ENCODE measurements at places on chromosomes 16 and 17. TPM values are rescaled to one million over a fixed set of nuclear protein-coding genes. Genes with fewer than 3 reads are reported as not detected.

Gene AANAT
- not detected for total RNA-seq

Gene TBX4
- not detected for total RNA-seq

Gene CCL16
- total RNA-seq, result not detected

Gene CCL15
- total RNA-seq, result not detected

Gene KCNJ12
- under 0.01 TPM for total RNA-seq

Gene MGAT5B
- 0.25 TPM for total RNA-seq

Gene FOXF1
- total RNA-seq, result 7.2 TPM

Gene MYH8
- not detected for total RNA-seq

Gene GUCY2D
- total RNA-seq, result under 0.01 TPM

Gene TNK1
- under 0.01 TPM for total RNA-seq

Measured in uterine smooth muscle cell (primary cell).